ENCODE measurements at places on chromosomes 2 and 18.

- no peak for DNase-seq
These were observed 26.9 kb downstream of the SNORC start for GRCh38 chr2:232896720-232897597.

GRCh38 chr2:12651641-12652040, 65.1 kb upstream of the TRIB2 start:
- no peak for DNase-seq

DNA sequence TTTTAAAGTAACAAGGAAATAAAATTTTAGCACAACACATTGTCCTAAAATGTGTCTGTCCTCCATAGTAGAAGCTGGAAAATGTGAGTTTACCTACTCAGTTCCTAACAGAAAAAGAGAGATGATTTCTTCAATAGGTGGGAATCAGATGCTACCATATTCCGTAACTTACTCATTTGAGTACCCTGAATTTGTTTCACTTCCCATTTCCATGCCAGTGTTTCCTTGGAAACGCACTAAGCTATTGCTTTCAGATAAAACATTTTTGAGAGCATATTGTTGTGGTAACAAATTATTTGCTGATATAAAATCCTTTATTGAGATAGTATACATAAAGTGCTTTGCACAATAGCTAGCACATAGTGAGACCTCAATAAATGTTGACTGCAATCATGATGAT, 137.5 kb upstream of the BARD1 start:
- DNase-seq, result no peak

DNA sequence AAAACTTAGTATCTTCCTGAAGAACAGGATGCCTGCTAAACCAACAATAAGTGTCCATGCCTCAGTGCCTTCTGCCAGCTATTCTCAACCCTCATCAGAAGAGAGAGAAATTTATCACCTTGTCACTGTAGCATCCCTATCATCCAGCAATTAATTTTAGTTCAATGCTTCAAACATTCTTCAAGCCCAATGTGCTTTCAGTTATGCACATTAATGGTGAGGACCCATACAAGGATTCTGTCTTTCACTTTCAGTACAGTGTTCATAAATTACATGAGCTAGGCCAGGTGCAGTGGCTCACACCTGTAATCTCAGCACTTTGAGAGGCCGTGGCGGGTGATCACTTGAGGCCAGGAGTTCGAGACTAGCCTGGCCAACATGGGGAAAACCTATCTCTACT, 47.0 kb upstream of the MSH6 start:
- DNase-seq, result no peak

- DNase-seq, result no peak
These were observed 54.5 kb downstream of the LONRF2 start for GRCh38 chr2:100267751-100268150.

- no peak for DNase-seq
These were observed 55.6 kb upstream of the IMP4 start for GRCh38 chr2:130286983-130287655.
